ENCODE measurements at places on chromosomes 5 and 9. TPM values are rescaled to one million over a fixed set of nuclear protein-coding genes. Genes with fewer than 3 reads are reported as not detected.
A peak's percentile ranks its signal among the peaks of the same experiment; 100 is the strongest.

TMEM203 gene
- 28.4 TPM for polyA plus RNA-seq

SLC34A3 gene
- not detected for polyA plus RNA-seq

SMIM32 gene
- not detected for polyA plus RNA-seq

CCDC152 gene
- 1.8 TPM for polyA plus RNA-seq

LHX6 gene
- polyA plus RNA-seq: 1.7 TPM

GRCh38 chr9:109551651-109552050 is 53.5 kb upstream of the PTPN3 start:
- H3K27ac ChIP-seq: no peak overlapping the region
- H3K36me3 ChIP-seq: no peaks in the 10 kb centered on the region
- DNase-seq: no peak
- no peaks in the 10 kb centered on the region for H3K4me1 ChIP-seq
- H3K27me3 ChIP-seq: no peaks in the 10 kb centered on the region

DNA sequence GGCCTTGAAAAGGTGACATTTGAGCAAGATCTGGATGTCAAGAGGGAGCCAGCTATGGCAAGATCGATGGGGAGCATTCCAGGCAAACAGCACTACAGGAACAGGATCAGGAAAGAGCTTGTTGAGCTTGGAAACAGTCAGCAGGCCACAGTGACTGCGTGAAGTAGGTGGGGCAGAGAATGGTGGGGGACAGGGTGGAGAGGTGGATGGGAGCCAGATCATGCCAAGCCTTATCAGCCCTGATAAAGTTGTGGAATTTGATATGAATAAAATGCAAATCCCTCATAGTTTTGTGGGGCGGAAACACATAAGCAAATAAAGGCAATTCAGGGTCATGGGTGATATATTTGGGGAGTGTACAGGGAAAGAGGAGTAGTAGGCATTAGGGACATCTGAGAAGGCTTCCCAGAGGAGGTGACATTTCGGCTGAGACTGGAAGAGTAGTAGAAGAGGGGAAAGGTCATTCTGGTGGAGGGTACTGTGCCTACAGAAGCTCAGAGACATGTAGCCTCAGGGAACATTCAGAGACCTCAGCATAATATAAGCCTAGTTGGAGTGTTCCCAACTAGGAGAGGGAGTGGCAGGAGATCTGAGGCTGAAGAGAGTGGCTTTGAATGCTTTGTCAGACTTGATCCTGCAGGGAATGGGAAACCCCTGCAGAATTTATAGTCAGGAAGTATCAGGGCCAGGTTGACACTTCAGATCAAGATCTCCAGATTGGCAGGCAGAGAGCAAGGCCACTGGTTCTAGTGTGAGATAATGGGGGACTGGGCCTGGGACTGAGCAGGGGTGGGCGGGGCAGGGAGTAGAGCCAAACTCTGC is 9.7 kb upstream of the CYSTM1 start:
- DNase-seq: peak; percentile 50
- no peaks in the 10 kb centered on the region for H3K36me3 ChIP-seq
- peaks cover 16% of the 10 kb centered on the region for H3K4me1 ChIP-seq
- H3K27me3 ChIP-seq: no peaks in the 10 kb centered on the region
- peak overlapping the region; percentile 52 for H3K27ac ChIP-seq
- H3K4me3 ChIP-seq: no peak overlapping the region

- H3K4me1 ChIP-seq: no peaks in the 10 kb centered on the region
- H3K36me3 ChIP-seq: no peaks in the 10 kb centered on the region
- no peak overlapping the region for H3K27ac ChIP-seq
- H3K27me3 ChIP-seq: no peaks in the 10 kb centered on the region
- DNase-seq: no peak
- H3K4me3 ChIP-seq: no peak overlapping the region
These were observed 1579.3 kb upstream of the CDH6 start for GRCh38 chr5:29614206-29614605.

- no peak overlapping the region for H3K4me3 ChIP-seq
- peaks cover 19% of the 10 kb centered on the region for H3K4me1 ChIP-seq
- H3K27me3 ChIP-seq: no peaks in the 10 kb centered on the region
- H3K27ac ChIP-seq: no peak overlapping the region
These were observed 25.9 kb upstream of the TESK1 start for GRCh38 chr9:35579130-35579529.

DNA sequence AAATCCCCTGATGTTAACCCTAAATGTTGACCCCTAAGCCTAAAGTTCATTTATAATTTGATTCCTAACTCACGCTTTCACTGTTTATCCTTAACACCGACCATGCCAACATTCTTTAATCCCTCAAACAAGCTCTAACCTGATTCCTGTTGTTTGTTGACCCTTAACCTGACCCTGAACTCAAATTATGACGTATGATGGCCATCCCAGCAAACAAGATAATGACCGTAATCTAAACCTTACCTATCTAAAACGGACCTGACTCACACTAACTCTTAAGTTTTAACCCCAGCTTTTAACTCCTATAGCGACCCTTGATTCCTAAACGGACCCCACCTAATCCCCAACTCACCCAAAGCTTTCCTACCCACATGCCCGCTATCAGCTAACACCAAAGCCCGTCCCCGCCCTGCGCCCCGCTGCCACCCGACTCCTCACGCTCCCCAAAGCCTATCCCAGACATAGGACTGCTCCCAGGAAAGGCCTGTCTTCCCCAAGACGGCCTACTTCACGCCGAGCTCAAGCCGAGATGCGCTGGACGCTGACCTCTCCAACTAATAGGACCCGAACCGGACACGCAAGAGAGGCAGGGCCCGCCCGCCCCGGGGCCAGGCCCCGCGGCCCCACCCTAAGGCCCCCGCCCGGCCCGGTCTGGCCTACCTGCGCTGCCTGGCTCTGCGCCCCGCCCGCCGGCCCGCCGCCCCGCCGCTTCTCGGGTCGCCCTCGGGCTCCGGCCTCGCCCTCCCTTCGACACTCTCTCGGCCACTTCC is 395 bp downstream of the TLN1 start:
- H3K4me3 ChIP-seq: peak overlapping the region; percentile 58
- peaks cover 64% of the 10 kb centered on the region for H3K4me1 ChIP-seq
- H3K27me3 ChIP-seq: no peaks in the 10 kb centered on the region
- H3K27ac ChIP-seq: peak overlapping the region; percentile 88

Measured in adrenal gland (tissue), 19 donors.